Left cardiac atrium (tissue), 4 donors: ENCODE measurements at places on chromosomes 16 and 17. TPM values are rescaled to one million over a fixed set of nuclear protein-coding genes. Genes with fewer than 3 reads are reported as not detected.
A peak's percentile ranks its signal among the peaks of the same experiment; 100 is the strongest.

GRCh38 chr17:75019146-75019545 is 6.7 kb downstream of the MRPL58 start:
- DNase-seq, result no peak

- DNase-seq, result peak; percentile 97
Measured at GRCh38 chr17:59154721-59155438, at the start of gene SKA2. TSS of gene SKA2 (minus strand) at chr17:59155186. CDS start at chr17:59155163, 23 bp downstream.

DNA sequence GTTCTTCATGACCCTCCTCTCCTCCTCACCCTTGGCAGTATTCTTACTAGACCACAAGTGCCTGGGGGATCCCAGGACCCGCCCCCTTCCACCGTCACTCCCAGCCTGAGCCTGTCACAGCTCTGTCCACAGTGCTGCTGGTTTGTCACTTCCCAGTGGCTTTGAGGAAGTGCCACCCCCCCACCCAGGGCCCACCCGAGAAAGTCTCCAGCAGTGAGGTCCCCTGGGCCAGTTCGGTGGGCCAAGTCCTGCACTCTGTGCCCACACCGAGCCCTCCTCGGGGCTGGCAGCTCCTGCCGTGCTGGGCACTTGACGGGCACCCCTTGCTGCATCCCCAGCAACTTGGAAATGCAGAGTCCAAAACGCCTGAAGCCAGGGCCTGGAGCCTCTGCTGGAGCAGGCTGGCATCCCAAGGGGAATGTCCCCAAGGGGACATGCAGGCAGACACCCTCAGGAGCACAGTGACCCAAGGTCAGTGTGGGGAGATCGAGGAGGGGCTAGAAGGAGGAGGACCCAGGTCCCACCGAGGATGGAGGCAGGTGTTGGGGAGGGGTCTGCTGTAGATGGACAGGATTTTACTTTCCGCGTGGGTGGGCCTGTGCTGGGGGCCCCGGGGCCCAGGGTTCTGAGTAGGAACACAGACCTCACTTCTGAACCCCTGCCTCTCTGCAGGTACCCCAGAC is 15.5 kb downstream of the MMP15 start:
- no peak for DNase-seq

- no peak for DNase-seq
Measured at GRCh38 chr16:49519741-49520140, 146.1 kb downstream of the C16orf78 start.

GRCh38 chr16:59213952-59214351 is 479.8 kb upstream of the GOT2 start:
- DNase-seq, result no peak

GRCh38 chr16:19502395-19503131 is 19.3 kb downstream of the GDE1 start:
- DNase-seq, result peak; percentile 78

Gene PDILT
- not detected for total RNA-seq

Gene CTRB1
- 1.4 TPM for total RNA-seq

Gene KRTAP9-4
- total RNA-seq, result not detected

Gene MYH2
- total RNA-seq, result not detected

Gene RASL10B
- 23.9 TPM for total RNA-seq

Gene NOS2
- total RNA-seq, result not detected

Gene KRTAP2-2
- not detected for total RNA-seq

Gene EFTUD2
- total RNA-seq, result 66.1 TPM
